Kidney tubule cell (primary cell): ENCODE measurements at places on chromosomes 13 and 19.

DNA sequence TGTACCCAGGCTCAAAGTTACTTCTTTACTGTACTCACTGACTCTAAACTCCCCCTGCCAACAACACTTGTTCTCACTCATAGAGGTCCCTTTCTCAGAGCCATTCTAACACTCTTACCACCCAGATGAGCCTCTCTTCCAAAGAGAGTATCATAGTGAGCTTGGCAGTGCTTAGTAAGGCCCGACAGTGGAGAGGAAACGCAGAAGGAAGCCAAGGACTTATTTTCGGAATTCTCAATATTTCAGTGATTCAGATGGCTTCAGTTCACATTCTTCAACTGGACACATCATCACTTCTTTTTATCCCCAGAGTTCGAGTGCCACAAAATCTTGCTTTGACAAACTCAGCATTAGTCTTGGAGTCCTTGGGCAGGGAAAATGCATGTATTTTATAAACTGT is 285.9 kb downstream of the DNAJC15 start:
- no peak for DNase-seq

GRCh38 chr19:19642506-19643157 is 825 bp downstream of the GMIP start:
- DNase-seq, result no peak

DNA sequence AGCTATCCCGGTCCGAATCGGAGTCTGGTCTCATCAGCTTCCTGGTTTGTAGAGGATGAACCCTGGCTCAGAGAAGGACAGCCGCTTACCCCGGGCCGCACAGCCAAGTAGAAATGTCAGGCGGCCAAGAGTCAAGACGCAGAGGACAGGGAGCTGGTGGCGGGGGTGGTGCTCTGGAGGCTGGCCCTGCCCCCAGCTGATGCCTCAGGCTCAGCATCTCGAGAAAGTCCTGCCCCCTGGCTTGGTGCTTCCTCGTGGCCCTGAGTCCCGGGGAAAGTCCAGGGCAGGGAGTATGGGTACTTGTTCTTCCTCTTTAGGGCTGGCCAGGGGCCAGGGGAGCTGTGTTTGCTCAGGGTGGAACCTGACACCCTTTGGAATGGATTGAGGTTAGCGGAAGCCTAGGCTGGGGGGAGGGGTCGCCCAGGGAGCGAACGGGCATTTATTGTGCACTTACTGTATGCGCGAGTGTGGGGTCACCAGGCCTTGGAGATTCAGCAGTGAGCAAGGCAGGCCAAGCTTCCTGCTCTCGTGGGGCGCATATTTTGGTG is 2.2 kb downstream of the TJP3 start:
- DNase-seq, result peak; percentile 94

DNA sequence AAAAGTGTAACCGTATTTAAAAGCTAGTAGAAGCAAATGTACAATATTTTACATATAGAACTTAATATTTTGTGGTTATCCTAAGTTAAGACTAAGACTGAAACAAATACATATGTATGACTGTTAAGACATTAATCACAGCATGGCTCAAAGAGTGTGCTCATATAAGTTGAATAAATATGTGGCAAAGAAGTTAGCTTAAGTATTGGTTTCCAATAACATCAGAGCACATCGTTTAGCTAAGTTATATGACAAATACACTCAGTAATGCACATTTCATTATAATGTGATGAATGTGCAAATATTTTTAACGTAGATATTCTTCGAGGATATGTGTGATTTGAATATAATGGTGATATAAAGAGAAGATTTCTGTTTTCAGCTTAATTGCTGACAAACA is 253.8 kb downstream of the SLITRK5 start:
- no peak for DNase-seq

DNA sequence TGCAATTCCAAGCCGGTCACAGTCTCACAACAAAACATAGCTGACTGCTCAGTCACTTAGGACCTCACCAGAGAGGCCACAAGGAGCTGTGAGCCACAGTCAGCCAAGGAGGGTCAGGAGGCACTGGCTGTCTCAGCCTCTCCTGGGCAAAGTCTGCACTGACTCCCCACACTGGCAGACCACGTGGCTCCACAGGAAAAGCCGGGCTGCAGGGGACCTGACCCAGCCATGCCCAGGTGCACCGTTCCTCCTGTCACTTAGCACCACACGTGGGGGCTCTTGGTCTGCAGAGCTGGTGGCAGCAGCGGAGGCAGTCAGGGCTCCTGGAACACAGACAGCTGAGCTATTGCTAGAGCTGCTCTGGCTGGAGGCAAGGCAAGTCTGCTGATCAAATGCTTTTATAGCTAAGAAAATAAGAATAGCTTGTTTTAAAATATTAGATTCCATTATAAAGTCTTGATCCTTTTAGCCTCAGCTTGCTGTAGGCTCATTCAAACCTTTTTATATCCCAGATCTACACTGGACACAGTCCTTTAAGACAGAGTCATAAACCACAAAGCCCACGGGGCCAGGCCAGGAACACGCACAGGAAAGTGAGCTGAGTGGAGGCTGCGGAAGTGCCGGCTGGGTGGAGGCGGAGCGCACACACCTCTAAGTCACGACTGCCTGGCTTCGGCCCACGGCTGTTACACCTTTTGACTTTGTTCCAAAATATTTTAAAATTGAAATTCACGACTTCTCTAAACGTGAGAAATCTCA is 744.1 kb downstream of the UQCRFS1 start:
- peak; percentile 87 for DNase-seq

GRCh38 chr13:62137629-62138405 is 722.2 kb upstream of the PCDH20 start:
- DNase-seq, result no peak

DNA sequence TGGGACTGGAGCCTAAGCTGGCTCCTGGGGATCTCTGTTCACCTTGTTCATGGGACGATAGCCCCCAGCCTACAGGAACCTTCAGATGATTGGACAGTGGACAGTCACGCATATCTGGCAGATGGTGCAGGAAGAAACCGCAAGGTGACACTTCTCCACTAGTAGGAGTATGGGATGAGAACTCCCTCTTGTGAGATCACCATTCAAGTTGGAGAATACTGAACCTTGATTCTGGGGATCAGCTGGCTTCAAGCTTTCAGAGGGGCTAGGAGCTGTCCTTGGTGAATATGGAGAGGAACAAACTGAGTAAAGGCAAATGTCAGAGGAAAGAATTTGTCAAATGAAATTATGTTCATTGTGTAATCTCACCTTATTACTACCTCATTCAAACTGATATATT is 204.5 kb downstream of the PDS5B start:
- no peak for DNase-seq
